ENCODE measurements at places on chromosomes 1 and 21.
A peak's percentile ranks its signal among the peaks of the same experiment; 100 is the strongest.

- no peak for DNase-seq
Measured at GRCh38 chr21:42112857-42113256, 41.7 kb downstream of the UMODL1 start.

GRCh38 chr1:35184495-35185199 lies 8.3 kb downstream of the SFPQ start:
- no peak for DNase-seq

GRCh38 chr1:161200992-161201835 lies 953 bp upstream of the NDUFS2 start:
- DNase-seq, result peak; percentile 38

- no peak for DNase-seq
Measured at GRCh38 chr1:8424539-8425116, 106.7 kb downstream of the SLC45A1 start.

DNA sequence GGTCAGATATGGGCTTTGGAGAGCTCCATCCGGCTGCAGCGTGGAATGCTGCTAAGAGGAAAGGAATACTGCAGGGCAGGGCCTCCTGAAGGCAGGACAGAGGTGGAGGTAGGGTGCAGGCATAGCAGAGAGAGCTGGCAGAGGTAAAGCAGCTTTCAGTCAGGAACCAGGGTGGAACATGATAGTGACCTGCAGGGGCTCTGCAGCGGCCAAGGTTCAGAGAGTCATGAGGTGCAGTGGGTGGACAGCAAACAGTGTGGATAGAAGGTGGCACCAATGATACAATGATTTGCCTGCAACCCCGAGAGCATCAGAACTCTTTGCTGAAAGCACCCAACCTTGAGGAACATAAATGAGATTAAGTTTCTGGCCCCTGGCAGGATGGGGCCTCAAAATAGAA lies 119.3 kb downstream of the BEND5 start:
- DNase-seq, result no peak

DNA sequence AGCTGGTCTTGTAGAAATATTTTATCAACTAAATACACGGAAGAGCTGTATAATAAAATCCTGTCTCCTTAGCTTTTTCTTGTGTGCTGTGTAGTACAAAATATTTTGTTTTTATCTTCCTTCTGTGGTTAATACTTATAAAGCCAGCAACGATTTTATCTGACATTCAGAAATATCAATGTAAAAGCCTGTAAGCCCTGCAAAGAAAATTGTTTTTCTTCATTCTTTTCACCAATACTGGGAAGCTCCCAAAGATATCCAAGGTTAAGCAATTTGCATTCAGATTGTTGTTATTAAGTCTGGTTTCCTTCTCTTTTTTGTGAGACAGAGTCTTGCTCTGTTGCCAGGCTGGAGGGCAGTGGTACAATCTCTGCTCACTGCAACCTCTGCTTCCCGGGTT lies 38.0 kb upstream of the KIF26B start:
- DNase-seq, result no peak

GRCh38 chr1:245465666-245466065 lies 310.9 kb downstream of the KIF26B start:
- no peak for DNase-seq

GRCh38 chr1:203567596-203567995 lies 59.0 kb upstream of the ATP2B4 start:
- DNase-seq, result no peak

- no peak for DNase-seq
Measured at GRCh38 chr1:220742520-220742919, 5.6 kb upstream of the MTARC2 start.

- peak; percentile 55 for DNase-seq
Measured at GRCh38 chr1:222711319-222712252, 705 bp downstream of the AIDA start.

DNA sequence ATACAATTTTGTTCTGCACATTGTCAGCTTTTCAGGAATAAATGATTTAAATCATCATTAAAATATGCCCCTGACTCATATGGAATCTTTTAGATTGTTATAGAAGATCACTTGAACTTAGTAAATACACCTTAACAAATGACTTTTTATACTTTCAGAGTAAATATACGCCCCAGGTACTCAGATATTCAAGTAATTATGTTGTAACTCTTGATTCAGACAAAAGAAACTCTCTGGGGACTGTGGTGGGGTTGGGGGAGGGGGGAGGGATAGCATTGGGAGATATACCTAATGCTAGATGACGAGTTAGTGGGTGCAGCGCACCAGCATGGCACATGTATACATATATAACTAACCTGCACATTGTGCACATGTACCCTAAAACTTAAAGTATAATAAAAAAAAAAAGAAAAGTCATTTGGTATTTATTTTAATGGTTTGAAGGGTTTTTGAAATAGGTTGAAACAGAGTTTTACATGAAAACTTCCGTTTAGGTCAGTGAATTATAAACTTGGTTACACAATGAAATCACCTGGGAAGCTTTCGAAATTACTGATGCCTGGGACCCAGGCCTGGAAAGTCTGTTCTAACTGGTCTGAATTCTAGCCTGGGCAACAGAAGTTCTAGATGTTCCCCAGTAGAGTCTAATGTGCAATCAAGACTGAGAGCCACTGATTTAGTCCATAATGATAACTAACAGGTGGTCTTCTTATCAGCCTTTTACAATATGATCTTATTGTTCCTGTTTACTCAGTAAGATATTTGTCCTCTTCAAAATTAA lies 320.5 kb upstream of the NR5A2 start:
- DNase-seq, result no peak

- DNase-seq, result no peak
Measured at GRCh38 chr1:119347858-119348257, 20.7 kb upstream of the HAO2 start.

GRCh38 chr1:93033029-93033428 lies 46.1 kb upstream of the MTF2 start:
- no peak for DNase-seq

- no peak for DNase-seq
Measured at GRCh38 chr1:216812966-216813365, 89.7 kb upstream of the ESRRG start.

- no peak for DNase-seq
Measured at GRCh38 chr1:61386323-61386722, 304.0 kb downstream of the NFIA start.

DNA sequence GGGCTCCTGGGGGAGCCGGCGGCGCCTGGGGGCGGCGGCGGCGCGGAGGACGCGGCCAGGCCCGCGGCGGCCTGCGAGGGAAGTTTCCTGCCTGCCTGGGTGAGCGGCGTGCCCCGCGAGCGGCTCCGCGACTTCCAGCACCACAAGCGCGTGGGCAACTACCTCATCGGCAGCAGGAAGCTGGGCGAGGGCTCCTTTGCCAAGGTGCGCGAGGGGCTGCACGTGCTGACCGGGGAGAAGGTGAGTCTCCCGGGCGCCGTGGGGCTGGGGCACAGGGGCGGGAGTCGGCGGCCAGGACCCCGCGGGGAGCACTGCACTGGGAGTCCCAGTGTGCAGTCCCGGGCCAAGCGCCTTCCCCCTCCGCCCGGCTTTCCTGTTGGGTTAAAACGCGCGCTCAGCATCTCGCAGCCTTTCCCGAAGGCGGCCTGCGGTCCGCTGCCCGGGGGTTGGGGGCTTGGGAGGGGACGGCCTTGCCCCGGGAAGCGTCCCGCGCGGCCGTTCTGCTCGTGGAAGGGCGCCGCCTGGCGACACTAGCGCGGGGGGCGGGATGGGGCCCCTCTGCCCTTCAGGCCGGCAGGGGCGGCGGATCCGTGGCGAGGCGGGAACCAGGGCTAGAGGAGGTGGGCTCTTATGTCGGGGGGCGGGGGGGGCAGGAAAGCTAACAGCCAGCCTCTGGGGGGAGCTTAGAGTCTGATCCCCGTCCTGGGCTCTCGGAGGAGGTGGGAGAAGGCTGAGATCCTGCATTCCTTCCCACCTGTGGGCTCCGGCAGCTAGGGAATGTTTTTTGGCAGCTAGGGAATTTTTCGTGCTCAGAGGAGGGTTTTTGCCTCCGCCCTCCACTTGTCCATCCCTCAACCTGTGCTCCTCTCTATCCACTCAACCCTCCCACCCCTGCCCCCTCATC lies 1.1 kb downstream of the HUNK start:
- peak; percentile 46 for DNase-seq

GRCh38 chr1:201329801-201330200 lies 46.5 kb downstream of the PKP1 start:
- DNase-seq, result no peak

GRCh38 chr1:89454845-89455521 lies 69.6 kb upstream of the LRRC8B start:
- peak; percentile 25 for DNase-seq

DNA sequence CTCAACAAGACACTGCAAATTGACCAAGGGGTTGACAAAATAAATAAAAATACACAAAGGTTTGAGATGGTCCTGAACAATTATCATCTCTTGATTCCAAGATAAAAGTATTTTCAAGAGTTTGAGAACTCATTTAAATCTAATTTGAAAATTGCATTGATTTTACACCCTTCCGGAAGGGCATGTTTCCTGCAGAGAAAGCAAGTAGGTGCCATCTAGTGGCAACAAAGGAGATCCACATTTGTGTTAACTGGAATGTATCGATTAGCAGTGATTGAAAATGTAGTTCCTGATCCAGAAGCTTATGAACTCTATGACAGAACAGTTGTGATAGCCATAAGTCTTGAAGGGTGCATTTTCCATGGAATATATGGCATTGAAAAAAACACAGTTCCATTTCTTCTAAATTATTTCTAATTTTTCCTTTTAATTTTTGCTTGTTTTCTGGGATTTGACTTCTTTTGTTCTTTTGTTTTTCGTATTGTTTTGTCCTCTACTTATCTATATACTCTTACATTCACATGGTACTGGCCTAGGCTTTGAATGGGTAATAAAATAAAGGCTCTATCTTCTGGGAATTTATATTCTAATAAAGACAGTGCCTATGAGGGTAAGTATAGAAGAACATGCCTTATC lies 143.7 kb downstream of the DNM3 start:
- DNase-seq, result peak; percentile 30

GRCh38 chr21:32710069-32710784 lies 17.6 kb downstream of the SYNJ1 start:
- no peak for DNase-seq

GRCh38 chr1:143691971-143692529 lies 279.7 kb downstream of the FAM72C start:
- DNase-seq, result no peak

- DNase-seq, result no peak
Measured at GRCh38 chr1:176445402-176445801, 17.6 kb upstream of the PAPPA2 start.

GRCh38 chr1:204463125-204464060 lies 31.2 kb downstream of the PIK3C2B start:
- DNase-seq, result no peak
